A549 treated with dexamethasone at 1 μM for 4 hours (cell line): ENCODE measurements at places on chromosomes 5 and 9. TPM values are rescaled to one million over a fixed set of nuclear protein-coding genes. Genes with fewer than 3 reads are reported as not detected.

PCDHGB7 gene
- total RNA-seq: 0.02 to 0.11 TPM (median 0.07 TPM) in 5 replicates

FGF18 gene
- total RNA-seq: 2.5 to 4.8 TPM (median 4.2 TPM) in 5 replicates

NEUROG1 gene
- not detected in 5 replicates for total RNA-seq

GABRB2 gene
- 0.01 TPM in 1 of 5 replicates, not detected in the others for total RNA-seq

SLC9A3 gene
- 1.7 to 2.3 TPM (median 2.1 TPM) in 5 replicates for total RNA-seq
